ENCODE measurements at places on chromosomes 4 and X. TPM values are rescaled to one million over a fixed set of nuclear protein-coding genes. Genes with fewer than 3 reads are reported as not detected.

MXRA5 gene
- polyA plus RNA-seq = 25.9 TPM

CD38 gene
- not detected for polyA plus RNA-seq

MPC1L gene
- not detected for polyA plus RNA-seq

MAD2L1 gene
- polyA plus RNA-seq = 11.4 TPM

MTMR1 gene
- 35.7 TPM for polyA plus RNA-seq

LRP2BP gene
- 0.09 TPM for polyA plus RNA-seq

SH2D1A gene
- polyA plus RNA-seq = not detected

SLITRK4 gene
- not detected for polyA plus RNA-seq

ARSJ gene
- 47.9 TPM for polyA plus RNA-seq

GUF1 gene
- 14.7 TPM for polyA plus RNA-seq

DNA sequence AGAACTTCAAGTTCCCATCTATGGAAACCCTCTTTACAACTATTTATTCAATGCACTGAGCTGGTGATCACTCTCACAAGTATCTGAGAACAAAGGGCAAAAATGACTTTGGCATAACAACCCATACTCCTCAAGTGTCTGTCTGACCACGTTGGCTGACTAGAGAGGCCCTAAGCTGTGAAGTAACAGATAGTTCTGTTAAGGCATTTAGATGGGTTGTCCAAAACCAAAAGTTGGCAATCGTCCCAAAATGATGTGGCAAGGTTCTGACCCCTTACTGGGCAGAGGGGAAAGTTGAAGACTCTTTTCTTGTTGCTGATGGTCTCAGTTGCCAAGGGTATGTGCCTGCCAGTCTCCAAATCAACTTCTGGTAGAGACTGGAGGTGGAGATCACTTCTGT is 524.8 kb downstream of the PPARGC1A start:
- DNase-seq = no peak

DNA sequence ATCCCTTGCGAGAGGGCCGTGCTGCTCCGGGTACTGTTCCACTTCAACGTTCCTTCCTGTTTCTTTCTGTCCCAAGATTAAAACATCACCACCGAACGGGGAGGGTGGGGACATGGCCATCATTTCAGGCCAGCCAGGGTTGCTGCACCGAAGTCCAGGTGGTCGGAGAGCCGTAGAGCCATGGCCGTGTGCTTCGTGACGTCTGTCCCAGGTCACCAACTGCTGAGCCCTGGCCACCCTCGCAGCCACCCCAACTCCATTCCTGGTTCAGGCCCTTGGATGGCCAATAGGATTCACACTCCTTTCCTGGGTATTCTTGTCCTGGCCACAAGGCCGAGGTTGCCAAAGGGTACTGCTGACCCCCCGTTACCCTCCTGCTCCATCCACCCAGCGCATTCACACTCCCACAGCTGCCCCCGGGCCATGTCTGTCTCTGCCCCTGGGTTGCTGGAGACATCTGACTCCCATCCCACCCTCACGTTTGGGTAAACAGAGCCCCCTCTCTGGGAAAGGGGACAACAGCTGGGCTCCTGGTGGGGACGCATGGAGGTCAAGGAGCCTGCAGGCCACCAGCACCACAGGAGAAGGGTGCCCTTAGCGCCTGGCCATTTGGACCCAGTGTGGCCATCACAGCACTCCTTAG is 103.2 kb downstream of the HMX1 start:
- no peak for DNase-seq

DNA sequence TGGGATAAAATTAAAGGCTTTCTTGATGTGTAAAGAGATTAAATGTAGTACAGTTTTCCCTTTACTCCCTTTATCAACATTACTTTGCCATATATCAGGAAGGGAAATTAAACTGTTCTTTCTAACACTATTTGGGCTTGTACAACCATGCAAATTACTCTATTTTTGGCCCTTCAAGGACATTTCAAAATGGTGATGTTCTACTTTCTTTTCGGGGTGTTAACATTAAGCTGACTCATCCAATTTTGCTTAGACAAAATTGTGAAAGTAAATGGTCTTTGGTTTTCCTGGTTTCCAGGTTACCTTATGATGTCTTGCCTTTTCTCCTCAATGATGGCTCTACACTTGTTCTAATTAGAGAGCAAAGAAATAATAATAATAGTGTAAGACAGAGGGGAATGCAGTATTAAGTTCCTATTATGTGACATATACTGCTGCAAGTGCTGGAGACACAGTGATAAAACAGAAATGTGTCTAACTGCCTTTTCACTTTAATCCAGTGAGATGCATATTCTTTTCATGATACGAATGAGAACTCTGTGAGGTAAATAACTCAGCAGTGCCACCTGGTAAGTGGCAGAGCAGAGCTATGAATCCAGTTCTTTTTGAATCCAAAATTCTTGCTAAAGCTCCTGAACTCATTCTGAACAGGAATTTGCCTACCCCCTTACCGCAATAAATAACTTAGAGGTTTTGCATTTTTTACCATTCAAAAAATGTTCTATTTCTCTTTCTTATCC is 35.7 kb upstream of the PDE5A start:
- no peak for DNase-seq

DNA sequence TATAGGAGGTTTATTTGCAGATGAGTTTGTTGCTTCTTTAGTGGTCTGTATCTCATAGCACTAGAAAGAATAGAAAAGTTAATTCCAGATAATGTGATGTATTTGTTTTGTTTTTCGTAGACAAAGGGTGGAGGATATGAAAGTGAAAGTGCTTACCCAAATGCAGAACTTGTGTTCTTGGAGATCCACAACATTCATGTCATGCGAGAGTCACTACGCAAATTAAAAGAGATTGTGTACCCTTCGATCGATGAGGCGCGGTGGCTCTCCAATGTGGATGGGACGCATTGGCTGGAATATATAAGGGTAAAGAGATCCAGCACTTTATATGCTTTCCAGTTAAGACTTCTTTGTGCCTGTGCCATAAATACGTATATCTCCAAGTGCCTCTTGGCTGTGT is 43.3 kb downstream of the MTMR1 start:
- DNase-seq = no peak

GRCh38 chr4:186104114-186104889 is at the start of gene FAM149A:
TSS of gene FAM149A (plus strand) at chr4:186104704.
- no peak for DNase-seq

- no peak for DNase-seq
Observed at GRCh38 chr4:74267998-74268606, 40.2 kb upstream of the EPGN start.

- no peak for DNase-seq
Observed at GRCh38 chr4:123840197-123840596, 443.6 kb downstream of the SPRY1 start.

DNA sequence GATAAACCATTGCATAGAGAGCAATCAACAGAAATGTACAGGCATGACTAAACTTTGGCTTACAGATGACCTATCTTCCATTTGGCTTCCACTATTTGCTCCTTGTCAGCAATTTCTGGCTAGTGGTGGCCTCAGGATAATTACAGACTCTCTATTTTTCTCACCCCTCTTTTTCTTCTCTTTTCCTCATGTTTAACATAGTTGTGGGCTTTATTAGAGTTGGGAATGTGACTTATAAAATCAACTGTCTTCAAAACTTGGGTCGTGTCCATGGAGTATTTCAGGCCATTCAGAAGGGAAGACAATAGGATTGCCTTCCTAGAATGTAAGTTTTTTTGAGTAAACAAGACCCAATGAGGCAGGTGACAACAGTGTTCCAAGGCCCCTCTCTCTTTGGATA is 236.2 kb downstream of the FRAS1 start:
- no peak for DNase-seq

GRCh38 chr4:56183344-56183959 is 203.8 kb downstream of the AASDH start:
- no peak for DNase-seq

DNA sequence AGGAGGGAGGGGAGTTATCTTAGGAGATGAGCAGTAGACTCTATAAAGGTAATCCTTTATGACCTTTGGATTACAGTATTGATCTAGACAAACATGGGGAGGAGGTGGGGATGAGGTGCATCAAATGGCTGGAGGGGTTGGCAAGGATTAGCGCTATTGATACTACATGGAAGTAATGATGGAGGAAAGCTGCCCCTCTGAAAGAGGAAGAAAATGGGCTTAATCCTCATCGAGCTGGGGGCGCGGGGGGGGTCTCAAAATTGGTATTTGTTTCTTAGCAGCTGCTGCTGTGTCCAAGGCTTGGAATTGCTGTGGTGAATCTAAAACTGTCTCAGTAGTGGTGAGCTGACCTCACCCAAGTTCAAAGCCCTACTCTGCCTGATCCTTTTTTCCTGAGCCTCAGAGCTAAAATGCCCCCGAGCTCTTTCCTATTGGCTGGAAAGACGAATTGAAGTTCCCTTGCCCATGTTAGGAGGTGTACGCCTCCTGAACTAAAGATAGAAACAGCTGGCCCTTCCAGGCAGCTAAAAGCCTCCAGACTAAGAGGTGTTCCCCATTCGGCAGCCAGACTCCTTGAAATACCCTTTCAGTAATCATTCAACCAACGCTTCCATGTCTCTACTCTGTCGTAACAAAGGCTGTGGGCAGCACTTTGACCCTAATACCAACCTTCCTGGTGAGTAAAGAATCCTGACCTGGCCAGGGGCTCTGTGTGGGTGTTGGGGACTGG is at the start of gene ITGB1BP2:
ITGB1BP2 (plus strand) TSS at position 556 of the 730 bp plus-strand sequence; CDS start at position 613, 57 bp downstream.
- no peak for DNase-seq

DNA sequence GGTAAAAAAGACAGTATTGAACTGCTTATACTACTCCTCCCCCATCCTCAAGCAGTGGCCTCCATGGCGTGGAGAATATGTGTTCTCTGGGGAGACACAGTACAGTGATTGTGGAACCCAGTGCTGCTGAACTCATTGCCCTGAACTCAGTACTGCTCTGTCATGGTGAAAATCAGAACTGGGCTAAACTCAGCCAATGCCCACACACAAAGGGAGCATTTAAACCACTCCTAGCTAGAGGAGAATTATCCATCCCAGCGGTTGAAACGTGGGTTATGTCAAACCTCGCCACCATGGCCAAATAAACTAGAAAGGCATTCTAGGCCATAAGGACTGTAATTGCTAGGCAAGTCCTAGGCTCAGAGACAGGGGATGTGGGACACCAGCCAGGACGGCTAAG is 131.8 kb downstream of the SPOCK3 start:
- DNase-seq = no peak

GRCh38 chr4:3406021-3406420 is 35.7 kb upstream of the HGFAC start:
- no peak for DNase-seq

DNA sequence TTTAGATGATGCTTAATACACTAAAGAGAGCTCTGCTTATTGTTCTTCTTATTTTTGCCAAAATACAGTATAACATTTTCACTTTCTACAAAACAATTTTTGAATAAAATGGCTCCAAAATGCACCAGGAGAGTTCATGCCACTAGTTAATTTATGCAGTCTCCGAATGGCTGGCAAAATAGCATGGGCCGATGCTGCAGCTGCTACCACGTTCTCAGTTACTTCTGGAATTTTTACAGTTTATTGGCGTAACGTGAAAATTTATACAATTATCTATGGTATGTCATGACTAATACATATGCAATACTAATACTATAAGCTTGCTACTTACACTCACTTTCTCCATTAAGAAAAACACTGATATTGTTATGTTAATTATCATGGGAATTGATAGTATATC is 16.5 kb downstream of the KLHL13 start:
- DNase-seq = no peak

- DNase-seq = no peak
Observed at GRCh38 chr4:25621027-25621930, 34.4 kb upstream of the SLC34A2 start.

- DNase-seq = no peak
Observed at GRCh38 chr4:82050796-82051195, 323.0 kb downstream of the HNRNPD start.

- DNase-seq = no peak
Observed at GRCh38 chr4:84579403-84579776, 3.5 kb upstream of the CDS1 start.

- DNase-seq = no peak
Observed at GRCh38 chrX:102930990-102931756, 5.9 kb upstream of the RAB40AL start.

- DNase-seq = no peak
Observed at GRCh38 chr4:55018978-55019377, 106.4 kb downstream of the KDR start.

DNA sequence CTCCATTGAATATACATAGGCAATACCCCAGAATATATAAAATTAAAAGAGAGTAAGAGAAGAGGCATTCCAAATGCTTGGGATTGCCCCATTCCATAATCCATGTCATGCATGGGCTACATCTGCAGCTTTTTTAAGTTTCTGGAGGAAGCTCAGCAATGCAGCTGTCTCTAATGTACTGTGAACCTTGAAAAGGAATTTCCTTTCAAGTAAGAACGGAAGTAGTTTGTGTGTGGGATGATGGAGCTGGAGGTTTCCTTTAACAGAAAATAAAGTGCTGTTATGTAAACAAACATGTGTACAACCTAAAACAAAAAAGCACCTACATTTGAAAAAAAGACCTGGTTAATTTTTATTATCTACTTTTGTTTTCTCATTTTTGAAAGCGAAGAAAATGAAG is 303.5 kb downstream of the BMPR1B start:
- DNase-seq = no peak

DNA sequence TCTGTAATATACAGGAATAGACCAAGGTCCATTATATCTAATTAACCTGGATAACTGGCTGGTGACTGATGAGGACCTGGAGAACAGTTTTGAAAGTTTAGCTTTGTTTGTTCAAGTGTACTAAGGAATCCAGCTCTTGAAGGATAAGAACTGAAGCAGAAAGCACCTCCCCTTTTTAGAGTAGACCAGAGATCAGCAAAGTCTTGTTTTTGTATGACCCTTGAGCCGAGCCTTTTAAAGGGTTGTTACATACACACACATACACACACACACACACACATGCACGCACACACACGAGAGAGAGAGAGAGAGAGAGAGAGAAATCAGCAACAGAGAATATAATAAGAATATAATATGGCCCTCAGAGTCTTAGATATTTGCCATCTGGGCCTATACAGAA is 13.0 kb downstream of the MOSPD2 start:
- DNase-seq = no peak

GRCh38 chr4:181756451-181757095 is 486.6 kb upstream of the TENM3 start:
- no peak for DNase-seq

DNA sequence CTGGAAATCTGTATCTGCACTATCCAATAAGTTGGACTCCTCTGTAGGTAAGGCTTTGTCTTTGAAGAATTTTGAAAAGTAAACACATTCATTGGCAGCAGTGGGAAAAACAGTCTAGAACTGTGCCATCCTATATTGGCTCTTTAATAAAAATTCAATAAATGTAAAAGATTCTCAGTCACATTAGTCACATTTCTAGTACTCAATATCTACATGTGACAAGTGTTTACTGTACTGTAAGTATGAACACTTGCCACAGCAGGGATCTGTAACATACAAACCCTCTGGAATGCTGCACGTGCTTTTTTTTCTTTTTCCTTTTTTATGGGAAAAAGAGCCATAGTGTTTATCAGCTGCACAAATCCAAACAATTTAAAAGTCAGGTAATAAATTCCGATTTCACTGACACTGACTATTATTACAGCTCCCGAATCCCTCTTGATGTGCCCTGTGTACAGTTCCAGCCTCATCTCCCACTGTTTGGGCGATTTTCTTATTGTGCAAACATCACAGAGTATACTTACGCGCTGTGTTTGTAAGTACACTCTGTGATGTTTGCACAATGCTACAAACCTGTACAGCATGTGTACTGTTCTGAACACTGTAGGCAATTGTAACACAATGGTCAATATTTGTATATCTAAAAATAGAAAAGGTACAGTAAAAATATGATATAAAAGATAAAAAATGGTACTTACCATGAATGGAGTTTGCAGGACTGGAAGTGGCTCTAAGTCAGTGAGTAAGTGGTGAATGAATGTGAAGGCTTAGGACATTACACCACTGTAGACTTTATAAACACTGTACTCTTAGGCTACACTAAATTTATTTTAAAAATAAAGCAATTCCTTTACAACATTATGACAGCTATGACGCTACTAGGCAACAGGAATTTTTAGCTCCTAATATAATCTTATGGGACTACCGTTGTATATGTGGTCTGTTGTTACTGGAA is 8.7 kb downstream of the PYURF start:
- DNase-seq = no peak
